NCI-H187 (cell line): ENCODE measurements at places on chromosomes 11 and 22.

DNA sequence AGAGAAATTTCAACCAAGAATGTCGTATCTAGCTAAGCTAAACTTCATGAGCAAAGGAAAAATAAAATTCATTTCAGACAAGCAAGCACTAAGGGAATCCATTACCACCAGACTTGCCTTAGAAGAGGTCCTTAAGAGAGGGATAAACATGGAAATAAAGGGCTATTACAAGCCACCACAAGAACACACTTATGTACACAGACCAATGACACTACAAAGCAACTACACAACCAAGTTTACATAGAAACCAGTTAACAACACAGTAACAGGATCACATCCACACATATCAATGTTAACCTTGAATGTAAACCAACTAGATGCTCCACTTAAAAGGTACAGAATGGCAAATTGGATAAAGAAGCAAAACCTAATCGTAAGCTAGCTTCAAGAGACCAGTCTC is 38.0 kb downstream of the TMEM123 start:
- DNase-seq = no peak

GRCh38 chr11:9075556-9075955 is 15.8 kb downstream of the SCUBE2 start:
- no peak for DNase-seq

GRCh38 chr11:19185516-19186052 is 16.2 kb downstream of the CSRP3 start:
- DNase-seq = no peak

DNA sequence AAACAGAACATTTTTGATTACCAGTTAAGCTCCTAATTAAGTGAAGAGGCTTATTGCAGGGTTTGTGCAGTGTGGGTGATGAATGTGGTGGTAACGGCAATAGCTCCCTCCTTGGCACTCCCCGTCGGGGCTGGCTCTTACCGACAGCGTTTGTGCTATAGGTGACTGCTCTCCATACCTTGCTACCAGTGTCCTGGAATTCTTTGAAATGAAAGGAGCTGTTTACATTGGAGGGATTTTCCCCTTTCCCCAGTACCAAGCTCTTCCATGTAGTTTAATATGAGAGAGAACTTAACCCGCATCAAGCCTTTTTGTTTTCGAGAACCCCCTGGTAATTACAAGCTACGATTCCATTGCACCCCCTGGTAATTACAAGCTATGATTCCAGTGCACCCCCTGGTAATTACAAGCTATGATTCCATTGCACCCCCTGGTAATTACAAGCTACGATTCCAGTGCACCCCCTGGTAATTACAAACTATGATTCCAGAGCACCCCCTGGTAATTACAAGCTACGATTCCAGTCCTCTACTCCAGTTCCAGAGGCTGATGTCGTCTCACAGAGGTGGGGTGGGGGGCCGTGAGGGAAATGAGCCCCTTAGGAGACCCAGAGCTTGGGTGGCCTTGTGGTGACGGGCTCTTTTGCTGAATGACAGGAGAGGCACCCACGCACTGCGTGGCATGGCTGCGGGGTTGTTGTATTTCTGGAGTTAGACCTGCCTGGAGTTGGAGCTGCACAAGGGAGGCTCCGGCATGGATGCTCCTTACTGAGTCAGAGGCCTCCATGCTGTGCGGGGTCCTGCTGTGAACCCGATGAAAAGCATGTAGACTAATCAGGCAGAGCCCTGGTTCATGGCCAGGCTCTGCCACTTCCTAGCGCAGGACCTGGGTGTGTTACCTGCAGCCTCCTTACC is 205.3 kb downstream of the TBC1D22A start:
- no peak for DNase-seq

DNA sequence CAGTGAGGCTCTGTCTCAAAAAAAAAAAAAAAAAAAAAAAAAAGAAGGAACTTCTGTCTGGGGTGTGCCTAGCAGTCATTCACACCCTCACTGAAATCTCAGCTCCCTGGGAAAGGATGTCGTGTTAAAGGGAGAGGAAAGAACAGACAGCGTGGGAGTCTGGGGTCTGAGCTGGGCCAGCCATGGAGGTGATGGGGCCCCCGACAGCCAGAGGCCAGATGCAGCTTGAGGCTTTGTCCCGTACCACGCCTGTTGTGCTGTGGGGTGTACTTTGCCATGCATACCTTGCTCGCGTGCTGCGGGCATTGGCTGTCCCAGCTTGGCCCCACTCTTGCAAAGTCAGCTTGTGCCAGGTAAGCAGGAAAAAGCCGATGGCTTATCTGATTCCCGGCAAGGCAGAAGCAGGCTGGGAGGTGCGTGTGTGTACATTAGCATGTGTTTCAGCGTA is 4.6 kb downstream of the SYT12 start:
- no peak for DNase-seq

DNA sequence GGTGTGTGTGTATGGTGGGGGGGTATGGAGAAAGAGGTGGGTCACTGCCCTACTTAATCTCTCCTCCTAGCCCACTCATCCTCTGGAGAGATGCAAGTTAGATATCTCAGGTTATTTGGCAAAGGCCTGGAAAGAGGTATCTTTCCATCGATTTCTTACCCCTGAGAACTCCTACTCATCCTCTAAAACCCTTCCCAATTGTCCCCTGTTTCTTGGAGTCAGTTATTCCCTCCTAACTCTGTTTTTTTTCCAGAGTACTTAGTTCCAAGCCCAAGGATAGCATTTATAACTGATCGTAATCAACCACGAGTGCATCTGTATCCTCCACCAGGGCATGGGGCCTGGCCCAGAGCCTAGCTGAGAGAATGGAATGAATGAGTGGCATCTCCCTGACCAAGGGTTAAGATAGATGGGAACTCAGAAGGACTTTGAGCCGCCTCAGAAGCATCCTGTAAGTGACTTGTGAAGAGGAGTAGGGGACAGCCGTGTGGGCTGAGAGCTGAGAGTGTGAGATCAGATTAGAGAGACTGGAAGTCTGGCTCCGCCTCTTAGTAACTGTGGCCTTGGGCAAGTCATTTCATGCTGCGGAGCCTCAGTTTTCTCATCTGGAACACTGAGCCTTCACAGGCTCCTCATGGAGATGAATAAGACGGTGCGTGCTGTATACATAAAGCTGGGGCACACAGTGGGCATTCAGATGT is 16.2 kb downstream of the CD6 start:
- no peak for DNase-seq

DNA sequence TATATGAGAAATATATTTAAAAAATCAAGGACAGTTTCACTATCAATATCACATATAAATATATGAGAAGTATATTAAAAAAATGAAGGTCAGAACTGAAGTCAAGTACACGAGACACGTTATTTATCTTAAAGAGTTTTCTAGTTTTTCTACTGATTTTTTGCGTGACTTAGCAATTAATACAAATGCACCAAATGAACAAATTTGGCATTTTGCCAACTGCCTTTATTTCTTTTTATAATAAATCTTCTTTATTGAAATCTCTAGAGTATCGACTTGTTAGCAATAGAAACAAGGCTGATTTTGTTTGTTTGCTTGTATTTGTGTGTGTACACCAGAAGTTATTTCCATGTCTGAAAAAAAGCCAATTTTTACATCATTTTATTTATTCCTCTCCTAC is 1684.7 kb upstream of the RAG2 start:
- no peak for DNase-seq

DNA sequence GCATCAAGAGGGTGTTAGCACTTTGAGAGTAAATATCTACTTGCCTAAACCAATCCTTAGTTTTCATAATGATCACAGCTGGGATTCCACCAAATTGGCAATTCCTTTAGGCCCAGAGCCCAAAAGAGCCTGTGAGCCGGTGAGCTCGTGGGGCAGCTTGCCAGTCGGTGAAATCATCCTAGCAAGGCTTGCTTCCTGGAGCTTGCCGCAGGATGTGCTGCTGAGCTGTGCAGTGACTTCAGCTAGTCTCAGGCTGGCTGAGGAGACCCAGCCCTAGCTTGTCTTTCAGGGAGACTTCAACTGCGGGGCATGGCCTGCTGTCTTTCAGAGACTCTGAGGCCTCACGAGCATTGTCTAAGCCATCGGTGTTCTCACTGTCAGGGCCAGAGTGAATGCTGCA is 73.6 kb upstream of the SUSD2 start:
- no peak for DNase-seq

DNA sequence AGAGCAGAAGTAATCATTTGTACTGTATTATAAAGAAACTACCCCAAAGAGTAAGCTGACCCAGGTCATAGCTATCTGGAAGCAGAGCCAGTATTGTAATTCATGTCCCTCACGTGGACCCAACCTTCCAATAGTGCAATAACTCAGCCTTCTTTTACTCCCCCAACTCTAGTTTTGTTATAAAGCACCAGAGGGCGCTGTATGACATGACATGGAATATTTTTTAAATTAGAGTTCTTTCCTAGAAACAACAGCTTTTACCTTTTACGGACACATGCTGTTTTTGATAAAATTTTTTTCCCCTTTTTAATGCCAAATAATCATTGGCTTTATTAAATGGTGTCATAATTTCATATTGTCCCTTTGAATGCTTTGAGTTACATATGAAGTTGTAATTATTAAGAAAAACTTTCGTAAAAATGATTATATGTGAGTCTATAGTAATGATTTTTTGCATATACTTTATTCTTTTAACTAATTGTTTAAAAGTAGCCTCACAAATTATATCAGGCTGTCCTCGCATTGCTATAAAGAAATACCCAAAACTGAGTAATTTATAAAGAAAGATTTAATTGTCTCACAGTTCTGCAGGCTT is 76.9 kb downstream of the DKK3 start:
- no peak for DNase-seq

- no peak for DNase-seq
Measured at GRCh38 chr11:88013508-88014065, 161.7 kb downstream of the RAB38 start.

- DNase-seq = no peak
Measured at GRCh38 chr11:88508759-88509581, 171.4 kb upstream of the CTSC start.
